ENCODE measurements at places on chromosomes 5 and 9.

- no peak for DNase-seq
Measured at GRCh38 chr5:171309276-171310211, 496 bp downstream of the TLX3 start.

- DNase-seq, result no peak
Measured at GRCh38 chr5:123264394-123264793, 158.8 kb downstream of the CEP120 start.

DNA sequence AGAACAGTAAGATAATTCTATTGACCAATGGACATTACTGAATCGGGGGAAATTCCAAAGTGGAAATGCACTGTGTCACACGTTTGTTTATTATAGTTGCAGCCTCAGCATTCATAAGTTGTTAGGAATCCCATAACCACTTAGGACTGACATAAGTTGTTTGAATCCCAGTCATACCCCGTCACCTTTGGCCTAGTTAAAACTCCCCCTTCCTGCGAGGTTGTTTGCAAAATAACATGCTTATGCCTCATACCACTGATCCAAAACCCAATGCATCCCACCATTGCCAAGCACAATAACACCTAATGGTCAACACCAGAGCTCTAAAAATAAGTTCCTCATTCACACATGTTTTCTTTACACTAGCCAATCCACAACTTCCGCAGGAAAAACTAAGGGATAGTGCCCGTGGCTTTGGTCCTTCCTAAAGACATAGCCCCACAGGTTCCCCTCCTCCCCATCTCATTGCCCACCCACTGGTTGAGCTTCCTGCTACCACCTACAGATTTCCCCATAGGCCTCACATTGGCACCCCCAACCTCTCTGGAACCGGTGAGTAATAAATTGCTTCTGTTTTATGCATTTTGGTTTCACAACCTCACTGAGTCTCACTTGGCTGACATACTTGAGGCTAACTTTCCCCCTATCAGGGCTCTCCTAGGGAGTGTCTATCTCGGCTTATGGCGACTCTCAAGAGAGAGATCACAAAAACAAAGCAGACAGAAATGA lies 42.3 kb upstream of the MUSK start:
- peak; percentile 79 for DNase-seq

GRCh38 chr5:1438871-1439270 lies 6.4 kb downstream of the SLC6A3 start:
- DNase-seq, result no peak
